LoVo (cell line): ENCODE measurements at places on chromosomes 3 and 15.
A peak's percentile ranks its signal among the peaks of the same experiment; 100 is the strongest.

DNA sequence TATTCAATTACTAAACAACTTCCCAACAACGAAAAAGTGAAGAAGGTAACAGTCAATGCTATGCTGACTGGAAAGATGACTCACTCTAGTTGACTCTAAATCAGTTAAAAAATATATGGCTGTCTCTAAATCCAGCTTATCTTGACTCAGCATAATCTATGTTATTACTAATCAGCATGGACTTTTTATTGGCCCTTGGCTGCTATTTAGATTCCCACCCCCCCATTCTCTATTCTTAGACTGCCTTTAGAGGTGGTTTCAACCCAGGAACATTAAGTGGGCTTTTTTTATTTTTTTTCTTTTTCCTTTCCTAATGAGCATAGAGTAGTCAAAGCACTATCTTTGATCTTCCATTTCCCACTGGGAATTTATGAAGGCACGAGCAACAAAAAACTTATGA, 1.9 kb downstream of the PCOLCE2 start:
- DNase-seq, result peak; percentile 79

DNA sequence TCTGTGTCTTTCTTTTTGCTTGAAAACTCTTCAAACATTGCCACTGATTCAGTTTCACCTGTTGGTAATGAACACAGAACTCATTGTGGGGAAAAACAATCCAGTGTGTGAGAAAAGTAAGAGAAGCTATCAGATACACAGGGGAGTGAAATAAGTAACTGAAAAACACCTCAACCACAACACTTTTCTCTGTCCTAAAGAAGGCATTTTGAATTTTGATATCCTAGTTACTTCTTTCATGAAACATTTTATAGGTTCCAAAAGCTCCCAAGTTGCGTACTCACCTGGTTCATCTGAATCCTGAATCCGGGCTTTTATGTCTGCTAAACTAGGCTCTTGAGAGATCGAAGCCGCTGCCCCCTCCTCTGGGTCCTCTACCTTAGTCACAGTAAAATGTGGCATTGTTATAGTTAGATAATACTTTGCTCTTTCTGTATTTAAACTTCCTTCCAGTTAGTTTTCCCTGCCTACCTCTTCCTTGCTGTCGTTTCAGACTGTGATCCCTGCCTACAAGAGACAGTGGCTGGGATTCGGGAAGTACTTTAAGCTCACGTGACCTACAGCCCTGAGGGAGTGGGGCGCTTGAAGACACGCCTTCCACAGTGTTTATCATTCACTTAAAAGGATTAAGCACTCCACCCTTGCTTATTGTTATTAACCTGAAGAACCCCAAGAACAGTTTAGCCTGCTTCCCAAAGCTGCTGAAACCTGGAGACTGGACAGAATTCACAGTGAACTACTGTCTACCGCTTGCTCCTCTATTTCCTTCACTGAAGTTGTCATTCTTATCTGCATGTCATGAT, 19.1 kb downstream of the SLC12A6 start:
- DNase-seq, result peak; percentile 89

DNA sequence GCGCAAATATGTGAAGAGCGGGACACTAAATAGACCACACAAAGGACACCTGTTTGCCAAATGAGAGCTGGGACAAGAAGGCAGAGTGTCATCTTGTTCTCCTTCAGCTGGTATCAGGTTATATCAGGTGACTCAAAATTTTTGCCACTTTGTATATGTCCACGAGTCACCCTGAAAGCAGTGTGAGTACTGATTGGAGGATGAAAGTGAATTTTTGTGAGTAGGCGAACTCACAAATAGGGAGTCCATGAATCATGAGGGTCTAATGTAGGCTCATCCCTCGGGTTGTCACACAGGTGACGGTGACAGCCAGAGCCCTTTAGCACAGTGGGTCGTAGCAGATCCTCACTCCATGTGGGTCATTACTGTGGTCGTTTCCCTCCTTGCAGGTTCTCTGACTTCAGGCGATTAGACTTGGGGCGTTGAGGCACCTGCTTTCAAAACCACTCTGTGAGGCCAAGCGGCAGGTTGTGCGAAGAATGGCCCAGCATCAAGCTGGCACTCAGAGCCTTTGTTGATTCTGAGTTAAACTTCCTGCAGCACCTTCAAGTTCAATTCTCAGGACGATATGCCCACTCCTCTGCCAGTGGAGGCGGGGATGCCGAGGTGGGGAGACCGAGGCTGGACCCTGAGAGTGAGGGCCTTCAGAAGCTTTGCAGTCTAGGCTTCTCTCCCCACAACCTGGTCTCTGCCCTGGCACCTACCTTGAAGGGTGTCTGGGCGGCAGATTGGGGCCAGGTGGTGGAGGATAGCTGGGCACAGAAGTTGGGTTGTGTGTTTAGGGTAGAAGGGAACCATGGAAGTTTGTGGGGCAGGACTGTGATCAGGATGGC, 173.8 kb downstream of the SMAD6 start:
- no peak for DNase-seq

DNA sequence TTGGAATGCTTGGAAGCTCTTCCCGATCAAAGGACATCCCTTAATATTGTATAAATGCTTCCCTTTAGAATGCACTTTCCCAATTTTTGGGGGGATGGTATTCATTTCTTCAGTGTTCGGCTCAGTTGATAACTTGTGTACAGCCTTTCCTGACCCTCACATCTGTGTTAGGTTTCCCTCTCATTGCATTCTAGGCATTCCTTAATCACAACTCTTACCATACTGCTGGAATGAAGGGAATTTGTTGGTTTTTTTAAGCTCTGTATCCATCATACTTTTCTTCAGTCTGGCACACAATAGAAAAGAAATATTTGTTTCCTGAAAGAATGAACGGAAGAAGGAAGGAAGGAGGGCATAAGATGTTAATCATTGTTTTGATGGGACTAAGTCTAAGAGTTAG, 119.5 kb downstream of the CHST2 start:
- no peak for DNase-seq

DNA sequence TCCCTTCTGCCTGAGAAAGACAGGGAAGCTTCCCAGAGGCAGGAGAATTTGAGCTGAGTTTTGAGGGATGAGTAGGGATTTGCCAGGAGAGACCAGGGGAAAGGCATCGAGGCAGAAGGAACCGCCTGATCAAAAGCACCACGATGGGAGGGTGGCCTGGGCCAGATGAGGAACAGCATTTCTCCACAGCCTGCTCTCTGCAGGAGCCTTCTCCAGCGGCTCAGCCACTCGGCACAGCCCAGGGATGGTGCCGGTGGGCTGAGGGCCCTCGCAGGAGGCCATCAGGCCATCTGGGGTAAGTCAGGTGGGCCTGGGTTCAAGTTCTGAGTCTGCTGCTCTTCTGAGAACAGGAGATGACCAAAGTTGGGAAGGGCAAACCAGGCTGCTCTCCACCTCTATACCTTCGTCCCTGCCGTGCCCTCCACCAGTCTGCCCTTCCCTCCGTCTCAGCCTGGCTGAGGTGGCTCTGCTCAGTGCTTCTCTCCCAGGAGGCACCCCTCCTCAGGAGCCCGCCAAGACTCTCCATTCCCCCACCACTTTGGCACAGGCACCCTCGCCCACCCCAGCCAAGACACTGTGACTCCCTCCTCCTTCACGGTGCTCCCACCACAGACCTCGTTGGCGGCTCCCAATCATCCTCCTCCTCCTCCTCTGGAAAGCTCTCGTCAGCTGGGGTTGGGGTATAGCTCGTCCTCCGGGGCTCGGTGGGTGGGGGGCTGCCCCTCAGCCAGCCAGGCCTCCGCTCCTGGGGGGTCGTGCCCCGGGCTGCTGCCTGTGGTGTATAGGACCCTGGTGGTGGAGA, 34.9 kb downstream of the GRIP2 start:
- no peak for DNase-seq

DNA sequence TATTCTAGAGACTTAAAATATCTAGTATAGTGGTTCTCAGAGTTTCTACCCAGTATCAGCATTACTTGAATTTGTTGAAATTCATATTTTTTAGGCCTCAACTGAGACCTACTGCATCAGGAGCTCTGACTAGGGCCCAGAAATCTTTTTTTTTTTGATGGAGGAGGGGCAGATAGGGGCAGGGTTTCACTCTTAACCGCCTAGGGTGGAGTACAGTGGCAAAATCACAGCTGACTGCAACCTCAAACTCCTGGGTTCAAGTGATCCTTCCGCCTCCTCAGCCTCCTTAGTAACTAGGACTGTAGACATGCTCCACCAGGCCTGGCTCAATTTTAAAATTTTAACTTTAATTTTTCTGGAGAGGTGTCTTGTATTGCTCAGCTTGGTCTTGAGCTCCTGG, 36.6 kb downstream of the CHD2 start:
- no peak for DNase-seq

DNA sequence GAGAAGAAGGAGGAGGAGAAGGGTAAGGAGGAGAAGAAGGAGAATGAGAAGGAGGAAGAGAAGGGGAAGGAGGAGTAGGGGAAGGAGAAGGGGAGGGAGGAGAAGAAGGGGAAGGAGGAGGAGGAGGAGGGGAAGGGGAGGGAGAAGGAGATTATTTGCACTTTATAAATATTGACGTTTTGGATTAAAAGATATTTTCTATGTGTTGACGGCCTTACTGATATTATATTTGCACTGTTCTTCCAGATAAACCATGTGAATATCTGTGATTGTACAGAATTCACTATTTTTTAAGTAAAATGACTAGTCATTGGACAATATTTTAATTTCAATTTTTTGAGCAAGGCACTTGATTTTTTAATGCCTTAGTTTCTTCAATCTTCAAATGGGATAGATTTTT, 310.5 kb upstream of the DNAJC19 start:
- no peak for DNase-seq

- peak; percentile 98 for DNase-seq
These were observed at the start of gene ABHD10 for GRCh38 chr3:111978583-111979433. Gene ABHD10 (plus strand): TSS chr3:111979026. CDS start chr3:111979062, 36 bp downstream.

- no peak for DNase-seq
These were observed 54.2 kb downstream of the PHLDB2 start for GRCh38 chr3:111913163-111913763.

DNA sequence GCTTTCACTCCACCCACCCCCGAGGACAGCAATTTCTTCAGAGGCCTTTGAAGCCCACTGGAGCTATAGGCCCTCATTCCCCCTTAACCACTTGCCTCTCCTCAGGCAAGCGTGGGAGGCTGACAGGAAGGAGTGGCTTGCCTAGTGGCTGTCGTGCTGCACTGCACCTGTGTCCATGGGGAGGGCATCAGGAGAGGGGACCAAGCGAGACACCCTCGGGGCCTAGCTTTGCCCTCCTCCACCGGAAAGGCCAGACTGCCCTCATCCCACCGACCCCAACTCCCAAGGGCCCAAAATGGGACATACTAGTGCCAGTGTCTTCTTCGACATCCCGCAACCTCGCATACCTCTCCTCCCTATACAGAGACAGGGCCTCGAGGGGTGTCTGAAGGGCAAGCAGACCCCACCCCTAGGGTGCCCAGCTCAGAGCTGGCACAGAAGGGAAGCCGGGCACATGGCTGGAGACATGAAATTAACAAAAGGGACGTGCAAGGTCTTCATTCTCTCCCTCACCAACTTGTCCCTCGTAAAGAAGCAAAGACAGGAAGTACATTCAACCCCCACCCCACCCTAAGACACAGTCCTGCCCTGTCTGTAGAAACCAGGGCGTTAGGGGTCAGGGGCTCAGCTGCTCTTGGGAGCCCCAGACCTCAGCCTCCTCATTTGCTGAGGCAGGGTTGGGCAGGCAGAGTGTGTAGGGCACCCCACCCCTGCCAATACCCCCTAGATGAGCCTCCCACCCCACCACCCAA, 24.3 kb downstream of the VIPR1 start:
- no peak for DNase-seq

- DNase-seq, result no peak
These were observed 828 bp upstream of the ATOSA start for GRCh38 chr15:52680041-52680391.
